ENCODE measurements at places on chromosomes 6 and 20. TPM values are rescaled to one million over a fixed set of nuclear protein-coding genes. Genes with fewer than 3 reads are reported as not detected.

The GINS1 gene
- 19.3 TPM for polyA plus RNA-seq

The BTN3A1 gene
- polyA plus RNA-seq: 27.0 TPM

The CPXM1 gene
- 256 TPM for polyA plus RNA-seq

The TSPO2 gene
- 0.44 TPM for polyA plus RNA-seq

- no peak for DNase-seq
Measured at GRCh38 chr20:61629602-61630390, 377.7 kb downstream of the CDH4 start.

DNA sequence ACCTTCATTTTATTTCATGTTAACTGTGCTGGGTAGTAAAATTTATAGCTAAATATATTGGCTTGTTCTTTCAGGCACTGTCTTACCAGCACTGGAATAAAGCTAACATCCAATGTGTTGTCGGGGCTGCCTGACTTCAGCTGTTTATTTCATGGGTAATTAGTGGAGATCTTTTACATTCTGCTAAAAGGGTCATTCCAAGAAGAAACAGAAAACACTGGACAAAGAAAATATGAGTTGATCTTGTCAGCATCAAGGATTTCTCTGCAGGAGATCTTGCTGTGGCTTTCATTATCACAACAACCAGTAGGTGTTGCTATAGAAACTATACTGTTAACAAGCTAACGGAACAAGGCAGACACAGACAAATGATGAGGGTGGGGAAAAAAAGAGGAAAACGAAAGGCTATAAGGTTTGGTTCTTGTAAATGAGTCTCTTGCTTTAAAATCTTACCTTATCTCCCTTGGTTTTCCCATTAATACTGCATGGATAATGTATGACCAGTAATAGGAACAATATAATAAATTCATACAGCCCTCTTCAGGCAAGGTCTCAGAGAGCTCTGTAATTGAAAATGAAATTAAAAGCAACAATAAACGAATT is 206.8 kb downstream of the SIM1 start:
- DNase-seq: no peak

DNA sequence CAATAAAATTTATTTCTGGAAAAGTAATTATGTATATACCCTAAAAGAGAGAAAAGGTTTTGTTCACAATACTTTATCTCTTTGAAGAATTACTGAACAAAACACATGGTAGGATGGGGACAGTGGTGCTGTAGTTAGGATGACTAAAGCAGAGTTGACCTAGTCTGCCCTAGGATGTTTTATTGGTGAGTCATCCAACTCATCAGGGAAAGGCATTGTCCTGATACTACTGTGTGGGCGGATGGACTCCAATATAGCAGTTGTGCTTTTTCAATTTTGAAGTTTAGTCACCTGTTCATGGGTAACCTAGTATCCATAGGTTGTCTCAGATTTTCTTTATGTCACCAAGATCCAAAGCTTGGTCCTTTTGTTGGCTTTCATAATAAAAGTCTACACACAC is 53.3 kb upstream of the EYS start:
- DNase-seq: no peak

GRCh38 chr6:35401514-35401913 is 50.6 kb upstream of the FANCE start:
- DNase-seq: no peak

DNA sequence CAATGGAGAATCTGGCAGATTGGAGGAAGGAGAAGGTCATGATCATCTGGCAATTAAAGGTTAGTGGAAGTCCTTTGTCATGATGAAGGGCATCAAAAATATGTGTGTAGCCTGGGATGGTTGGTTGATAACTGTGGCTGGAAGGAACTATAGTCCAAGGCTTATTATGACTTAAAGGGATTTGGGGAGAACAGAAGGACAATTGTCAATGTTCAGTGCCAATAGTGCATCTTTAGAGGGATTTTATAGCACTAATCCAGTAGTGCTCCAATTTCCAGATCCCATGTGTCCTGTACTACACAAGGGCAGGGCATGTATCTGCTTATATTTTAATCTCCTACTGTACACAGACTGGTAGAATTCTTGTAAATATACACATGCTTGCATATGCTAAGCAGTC is 5.0 kb upstream of the ZBTB24 start:
- DNase-seq: no peak

DNA sequence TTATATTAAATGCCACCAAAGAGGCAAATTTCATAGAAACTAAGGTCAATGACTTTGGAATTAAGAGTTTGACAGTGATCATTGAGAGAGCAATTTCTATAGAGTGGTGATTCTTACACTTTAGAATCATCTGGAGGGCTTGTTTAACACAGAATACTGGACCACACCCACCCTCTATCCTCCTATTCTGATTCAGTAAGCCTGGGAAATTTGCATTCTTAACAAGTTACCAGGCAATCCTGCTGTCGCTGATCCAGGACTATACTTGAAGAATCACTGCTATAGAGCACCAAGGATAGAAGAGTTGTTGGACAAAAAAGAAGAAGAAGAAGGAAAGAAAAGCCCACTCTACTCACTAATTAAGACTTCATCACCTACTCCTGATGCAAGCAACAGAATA is 21.3 kb upstream of the TBX18 start:
- DNase-seq: no peak

DNA sequence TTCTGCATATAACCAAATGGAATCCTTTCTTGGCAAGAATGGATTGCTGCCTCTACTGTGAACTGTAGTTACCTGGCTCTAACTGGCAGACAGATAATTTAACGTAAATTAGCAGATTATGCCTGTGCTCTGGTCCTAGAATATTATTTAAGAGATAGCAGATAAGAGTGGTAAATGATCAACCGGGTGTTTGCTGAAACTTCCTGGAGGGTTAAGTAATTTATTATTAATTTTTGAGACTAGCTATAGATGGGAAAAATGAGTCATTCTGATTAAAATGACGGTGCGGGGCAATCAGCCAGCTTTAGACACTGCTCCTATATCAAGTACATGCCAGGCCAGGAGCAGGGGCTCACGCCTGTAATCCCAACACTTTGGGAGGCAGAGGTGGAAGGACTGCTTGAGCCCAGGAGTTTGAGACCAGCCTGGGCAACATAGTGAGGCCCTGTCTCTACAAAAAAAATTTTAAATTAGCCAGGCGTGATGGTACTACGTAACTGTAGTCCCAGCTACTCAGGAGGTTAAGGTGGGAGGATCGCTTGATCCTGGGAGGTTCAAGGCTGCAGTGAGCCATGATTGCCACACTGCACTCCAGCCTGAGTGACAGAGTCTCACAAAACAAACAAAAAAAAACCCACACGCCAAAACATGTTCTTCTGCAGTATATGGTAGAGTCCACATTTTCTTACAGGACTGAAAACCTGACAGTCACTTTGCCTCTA is 22.6 kb downstream of the B4GALT5 start:
- DNase-seq: no peak

GRCh38 chr6:21739838-21740237 is 146.3 kb downstream of the SOX4 start:
- no peak for DNase-seq

DNA sequence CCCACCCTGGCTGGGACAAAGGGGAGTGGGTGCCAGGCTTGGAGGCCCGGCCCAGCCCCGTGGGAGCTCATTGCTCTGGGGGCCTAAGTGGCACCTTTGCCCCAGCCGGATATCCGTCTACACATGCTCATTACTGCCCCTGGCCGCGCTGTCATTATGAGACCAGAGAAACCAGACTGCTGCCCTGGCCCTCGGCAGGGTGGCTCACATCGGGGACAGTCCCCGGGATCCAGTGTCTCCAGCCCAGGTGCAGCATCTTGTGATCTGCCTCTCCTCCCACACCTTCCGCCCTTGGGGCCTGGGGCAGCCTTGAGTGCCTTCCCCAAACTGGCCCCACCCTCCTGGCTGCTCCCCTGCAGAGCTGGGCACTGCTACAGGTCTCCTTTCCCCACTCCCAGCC is 4.9 kb downstream of the SRMS start:
- DNase-seq: no peak

GRCh38 chr6:165488624-165489295 is 174.3 kb downstream of the PDE10A start:
- no peak for DNase-seq

GRCh38 chr20:1075616-1076015 is 42.8 kb upstream of the PSMF1 start:
- no peak for DNase-seq
